Activated naive CD8-positive, alpha-beta T cell treated with anti-CD3 and anti-CD28 coated beads, Interleukin-2, amount 10 ng/mL, durations not matched to agents 7 days and 5 days (primary cell): ENCODE measurements at places on chromosomes 7 and 10. TPM values are rescaled to one million over a fixed set of nuclear protein-coding genes. Genes with fewer than 3 reads are reported as not detected.

The FEZF1 gene
- total RNA-seq, result not detected

DNA sequence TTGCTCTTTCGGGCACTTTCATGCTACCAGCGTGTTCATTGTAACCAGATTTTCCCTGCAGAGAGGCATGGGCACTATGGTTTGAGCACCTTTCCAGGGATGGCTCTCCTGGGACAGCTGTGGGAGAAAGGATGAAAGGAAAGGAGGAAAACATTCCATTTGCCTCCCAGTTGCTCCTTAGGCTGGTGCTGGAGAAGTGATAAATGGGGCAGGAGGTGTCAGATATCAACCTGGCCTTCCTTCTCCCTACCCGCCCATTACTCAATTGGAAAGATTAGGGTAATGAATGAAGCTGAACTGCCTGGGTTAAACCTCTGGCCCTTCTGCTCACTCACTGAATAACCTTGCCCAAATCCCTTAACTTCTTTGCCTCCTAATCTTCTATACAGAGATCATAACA, 228.4 kb downstream of the PLXNA4 start:
- no peak for DNase-seq

DNA sequence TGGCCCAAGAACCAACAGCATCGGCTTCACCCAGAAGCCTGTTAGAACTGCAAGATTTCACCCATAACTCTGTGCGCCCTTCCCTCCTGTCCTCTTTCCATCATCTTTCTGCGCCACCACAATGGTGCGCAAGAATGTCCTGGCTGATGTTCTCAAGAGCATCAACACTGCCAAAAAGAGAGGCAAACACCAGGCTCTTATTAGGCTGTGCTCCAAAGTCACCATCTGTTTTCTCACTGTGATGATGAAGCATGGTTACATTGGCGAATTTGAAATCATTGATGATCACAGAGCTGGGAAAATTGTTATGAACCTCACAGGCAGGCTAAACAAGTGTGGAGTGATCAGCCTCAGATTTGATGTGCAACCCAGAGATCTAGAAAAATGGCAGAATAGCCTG, 115.2 kb upstream of the FGFR2 start:
- DNase-seq, result no peak

GRCh38 chr10:124249812-124250432, 156.5 kb upstream of the CHST15 start:
- no peak for DNase-seq

GRCh38 chr10:44173608-44173894, 211.3 kb downstream of the CXCL12 start:
- DNase-seq, result no peak

- DNase-seq, result peak; percentile 36
Measured at GRCh38 chr7:105876964-105877601, 684 bp upstream of the ATXN7L1 start.

DNA sequence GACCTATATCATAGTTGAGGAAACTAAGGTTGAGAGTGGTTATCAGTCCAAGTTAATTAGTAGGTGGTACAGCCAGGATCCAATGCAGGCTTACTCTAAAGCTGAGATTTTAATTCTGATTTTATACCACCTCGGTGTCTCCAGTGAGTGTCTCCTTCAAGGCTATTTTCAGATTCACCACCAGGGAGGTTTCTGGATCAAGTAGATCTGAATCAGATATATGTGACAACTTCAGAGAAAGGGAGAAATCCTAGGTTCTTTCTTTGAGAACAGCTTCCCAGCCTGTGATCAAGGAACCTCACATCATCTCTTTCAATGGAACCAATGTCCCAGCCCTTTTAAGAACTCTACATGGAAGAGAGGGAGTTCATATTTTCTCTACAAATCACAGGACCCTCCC, 429.2 kb downstream of the SORCS3 start:
- no peak for DNase-seq

- no peak for DNase-seq
Measured at GRCh38 chr7:143415742-143416397, 7.2 kb upstream of the EPHA1 start.

The CFAP58 gene
- total RNA-seq, result 0.28 TPM

DNA sequence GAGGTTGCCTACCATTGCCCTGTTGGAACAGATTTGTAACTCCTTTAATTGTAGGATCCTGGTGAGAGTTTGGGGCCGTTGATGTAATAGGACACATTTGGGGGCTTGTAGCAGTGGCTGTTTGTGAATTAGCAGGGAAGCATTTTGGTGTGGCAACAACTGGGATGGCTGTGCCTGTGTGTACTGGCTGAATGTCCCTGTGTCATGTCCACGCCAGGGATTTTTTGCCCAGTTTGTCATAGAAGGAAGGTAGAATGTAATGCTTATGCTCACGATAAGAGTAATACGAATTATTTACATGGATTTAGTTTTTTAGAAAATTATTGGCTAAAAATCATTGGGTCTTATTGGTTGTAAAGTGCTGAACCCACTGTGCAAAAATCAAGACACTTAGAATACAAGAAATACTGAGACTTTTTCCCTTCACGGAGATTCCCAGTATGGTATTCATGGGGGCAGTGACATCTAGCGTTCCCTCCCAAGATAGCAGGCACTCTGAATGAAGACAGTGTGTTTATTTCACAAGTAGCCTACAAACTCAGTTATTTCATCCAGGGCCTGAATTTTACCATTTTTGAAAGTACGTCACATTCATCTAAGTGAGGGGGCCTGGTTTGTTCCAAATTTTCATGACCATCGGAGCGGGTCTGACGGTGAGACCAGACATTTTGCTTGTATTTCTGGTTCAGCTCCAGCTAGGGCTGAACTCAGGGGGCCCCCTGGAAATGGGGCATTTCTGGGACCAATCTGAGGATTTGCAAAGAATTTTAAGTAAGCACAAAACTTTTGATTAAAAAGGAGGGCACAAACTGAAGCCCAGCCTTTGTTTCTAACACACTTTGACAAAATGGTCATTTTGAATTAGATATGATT, 74.7 kb downstream of the CACNB2 start:
- DNase-seq, result no peak

The KCNIP2 gene
- 4.1 TPM for total RNA-seq

- no peak for DNase-seq
Measured at GRCh38 chr7:11436773-11437524, 395.0 kb downstream of the THSD7A start.

GRCh38 chr10:73576178-73576889, 14.8 kb downstream of the USP54 start:
- no peak for DNase-seq

DNA sequence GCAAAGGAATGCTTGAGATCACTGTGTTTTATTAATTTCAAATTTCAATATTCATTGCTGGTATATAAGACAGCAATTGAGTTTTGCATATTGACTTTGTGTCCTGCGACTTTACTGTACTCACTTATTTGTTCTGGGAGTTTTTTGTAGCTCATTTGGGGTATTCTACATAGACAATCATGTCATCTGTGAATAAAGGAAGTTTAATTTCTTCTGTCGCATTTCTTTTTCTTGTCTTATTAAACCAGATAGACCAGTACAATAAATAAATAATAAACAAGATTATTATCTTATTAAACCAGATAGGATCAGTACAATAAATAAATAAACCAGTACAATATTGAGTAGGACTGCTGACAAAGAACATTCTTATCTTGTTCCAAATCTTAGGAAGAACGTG, 448.2 kb downstream of the RPS24 start:
- DNase-seq, result no peak
